Omental fat pad (tissue), 4 donors: ENCODE measurements at places on chromosomes 6 and 20.

- DNase-seq = no peak
Observed at GRCh38 chr20:57398231-57398821, 7.1 kb downstream of the RBM38 start.

GRCh38 chr6:160386869-160387530 is 38.8 kb downstream of the SLC22A3 start:
- no peak for DNase-seq

DNA sequence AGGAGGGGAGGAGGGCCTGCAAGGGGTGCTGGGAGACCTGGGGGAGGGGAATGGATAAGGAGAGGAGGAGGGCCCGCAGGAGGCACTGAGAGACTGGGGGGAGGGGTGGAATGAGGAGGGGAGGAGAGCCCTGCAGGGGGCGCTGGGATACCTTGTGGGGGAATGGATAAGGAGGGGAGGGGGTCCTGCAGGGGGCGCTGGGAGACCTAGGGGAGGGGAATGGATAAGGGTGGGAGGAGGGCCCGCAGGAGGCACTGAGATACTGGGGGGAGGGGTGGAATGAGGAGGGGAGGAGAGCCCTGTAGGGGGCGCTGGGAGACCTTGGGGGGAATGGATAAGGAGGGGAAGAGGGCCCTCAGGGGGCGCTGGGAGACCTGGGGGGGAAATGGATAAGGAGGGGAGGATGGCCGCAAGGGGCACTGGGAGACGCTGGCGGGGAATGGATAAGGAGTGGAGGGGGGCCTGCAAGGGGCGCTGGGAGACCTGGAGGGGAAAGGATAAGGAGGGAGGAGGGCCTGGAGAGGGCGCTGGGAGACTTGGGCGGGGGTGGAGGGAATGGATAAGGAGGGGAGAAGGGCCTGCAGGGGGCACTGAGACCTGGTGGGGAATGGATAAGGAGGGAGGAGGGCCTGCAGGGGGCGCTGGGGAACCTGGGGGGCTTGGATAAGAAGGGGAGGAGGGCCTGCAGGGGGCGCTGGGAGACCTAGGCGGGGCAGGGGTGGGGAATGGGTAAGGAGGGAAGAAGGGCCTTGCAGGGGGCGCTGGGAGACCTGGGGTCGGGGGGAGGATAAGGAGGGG is 1.3 kb upstream of the CTCFL start:
- DNase-seq = no peak

DNA sequence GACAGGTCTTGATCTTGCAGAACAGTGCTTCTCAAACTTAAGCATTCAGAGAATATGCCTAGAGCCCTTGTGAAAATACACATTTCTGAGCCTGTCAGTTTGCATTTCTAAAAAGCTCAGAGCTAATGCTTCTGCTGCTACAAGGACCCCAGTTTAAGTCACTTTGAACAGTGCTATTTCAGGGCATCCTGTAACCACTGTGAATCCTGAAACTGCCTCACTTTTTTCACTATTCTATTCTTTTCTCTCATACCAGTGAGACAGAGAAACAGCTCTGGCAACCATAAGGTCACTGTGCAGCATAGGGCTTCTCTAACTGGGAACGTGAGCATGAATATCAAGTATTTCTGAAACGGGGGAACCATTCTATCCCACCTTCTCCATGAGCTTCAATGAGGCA is 51.2 kb downstream of the LGSN start:
- DNase-seq = no peak

- no peak for DNase-seq
Observed at GRCh38 chr6:108707328-108707976, 140.8 kb upstream of the ARMC2 start.

DNA sequence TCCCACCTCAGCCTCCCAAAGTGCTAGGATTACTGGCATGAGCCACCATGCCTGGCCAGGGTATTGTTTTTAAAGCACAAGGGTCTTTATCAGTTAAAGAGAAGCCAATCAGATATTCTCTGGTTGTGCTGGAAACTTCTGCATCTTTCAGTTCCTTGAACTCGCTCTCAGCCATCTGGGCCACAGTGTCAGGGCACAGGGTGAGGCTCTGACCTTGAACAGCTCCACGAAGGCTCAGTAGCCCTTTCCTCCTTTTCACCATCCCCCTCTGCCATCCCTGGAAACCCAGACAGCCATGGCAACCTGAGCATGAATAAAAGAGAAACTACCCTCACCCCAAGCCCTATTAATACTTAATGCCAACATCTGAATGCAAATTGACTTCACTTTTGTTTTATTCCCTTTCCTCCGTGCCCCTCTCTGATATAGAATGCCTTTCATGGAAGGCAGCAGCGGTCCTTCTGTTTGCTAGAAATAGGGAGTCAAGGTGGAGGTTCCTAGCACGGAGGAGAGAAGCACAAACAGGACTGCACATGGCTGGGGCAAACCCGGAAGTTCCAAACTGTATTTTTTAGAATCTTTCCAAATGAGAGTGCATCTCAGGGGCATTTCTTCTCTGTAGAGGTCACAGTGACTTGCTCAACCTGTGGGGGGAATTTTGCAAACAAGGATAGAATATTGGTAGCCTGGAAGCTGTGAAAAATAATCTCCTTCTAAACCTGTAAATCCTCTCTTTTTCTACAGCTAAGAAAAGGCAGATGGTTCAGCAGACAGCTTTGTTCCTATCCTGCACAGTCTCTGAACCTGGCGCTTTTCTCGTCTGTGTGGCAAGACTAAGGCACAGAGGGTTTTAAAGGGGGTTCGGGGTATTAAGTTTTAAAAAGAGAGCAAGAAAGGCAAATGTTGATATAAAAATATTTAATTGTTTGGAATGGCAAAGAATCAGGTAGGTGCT is 176.4 kb upstream of the RREB1 start:
- no peak for DNase-seq

DNA sequence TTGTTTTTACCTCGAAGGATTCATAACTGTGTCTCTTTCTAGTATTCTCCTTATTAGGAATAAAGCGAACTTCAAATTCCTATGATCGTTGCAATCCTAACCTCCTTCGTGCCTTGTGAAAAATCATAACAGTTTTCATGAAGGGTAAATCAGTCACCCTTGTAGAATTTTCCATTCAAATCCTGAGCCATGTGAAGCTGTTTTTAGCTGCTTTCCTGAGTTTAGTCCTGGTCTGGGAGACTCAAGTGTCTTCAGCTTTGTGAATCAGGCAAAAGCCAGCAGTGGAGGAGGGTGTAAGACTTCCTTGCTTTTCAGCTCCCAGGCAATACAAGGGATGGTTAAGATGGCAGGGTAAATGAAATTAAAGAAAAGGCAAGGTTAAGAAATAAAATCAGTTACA is 24.3 kb downstream of the GCNT2 start:
- DNase-seq = no peak

- DNase-seq = no peak
Observed at GRCh38 chr6:119834418-119834817, 484.9 kb upstream of the MAN1A1 start.

GRCh38 chr6:25883536-25883935 is 9.5 kb upstream of the SLC17A3 start:
- DNase-seq = no peak

DNA sequence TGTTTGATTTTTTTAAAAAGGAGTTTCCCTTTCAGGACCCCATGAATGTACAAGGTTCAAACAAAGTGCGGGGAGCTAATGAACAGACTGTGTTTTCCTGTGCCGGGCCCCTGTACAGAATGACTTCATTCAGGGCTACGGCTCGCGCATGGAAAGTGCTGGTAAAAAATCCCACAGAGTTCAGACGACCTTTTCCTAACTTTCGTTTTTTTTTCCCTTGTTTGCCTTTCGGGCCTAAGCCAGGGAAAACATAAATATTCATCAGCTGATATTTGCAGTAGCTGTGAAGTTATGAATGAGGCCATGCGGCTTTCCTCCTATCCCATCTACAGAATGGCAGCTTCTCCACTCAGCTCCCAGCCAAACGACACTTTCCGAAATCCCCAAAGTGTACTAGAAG is 74.0 kb downstream of the HAO1 start:
- no peak for DNase-seq

- peak; percentile 80 for DNase-seq
Observed at GRCh38 chr6:24581084-24581669, 64.8 kb downstream of the KIAA0319 start.

GRCh38 chr6:149268768-149269167 is 48.7 kb upstream of the TAB2 start:
- no peak for DNase-seq

DNA sequence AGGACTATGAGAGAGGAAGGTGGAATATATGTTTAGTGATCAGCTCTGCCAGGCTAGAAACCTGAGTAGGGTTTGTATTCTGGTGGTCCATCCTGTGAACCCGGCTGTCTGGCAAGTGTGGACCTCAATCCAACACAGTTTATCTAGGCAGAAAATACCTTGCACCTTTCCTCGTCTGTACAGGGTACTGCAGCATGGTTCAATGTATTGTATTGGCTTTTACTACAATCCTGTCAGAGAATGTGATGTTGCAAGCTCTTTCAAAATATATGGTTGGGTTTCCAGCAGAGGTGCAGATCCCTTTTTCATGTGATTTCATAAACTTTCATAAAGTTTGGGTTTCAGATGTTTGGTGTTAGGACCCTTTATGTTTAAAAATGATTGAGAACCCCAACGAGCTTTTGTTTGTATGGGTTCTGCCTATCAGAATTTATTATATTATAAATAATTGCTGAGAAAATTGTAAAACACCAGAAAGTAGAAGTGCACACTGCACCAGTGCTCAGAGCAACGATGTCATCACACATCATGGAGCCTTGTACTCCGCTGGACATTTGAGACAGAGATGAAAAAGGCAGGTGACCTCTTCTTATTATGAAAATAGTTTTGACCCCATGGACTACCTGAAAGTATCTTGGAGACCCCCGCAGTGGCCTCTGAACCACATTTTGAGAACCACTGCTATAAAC is 106.6 kb downstream of the RTN4IP1 start:
- DNase-seq = no peak

DNA sequence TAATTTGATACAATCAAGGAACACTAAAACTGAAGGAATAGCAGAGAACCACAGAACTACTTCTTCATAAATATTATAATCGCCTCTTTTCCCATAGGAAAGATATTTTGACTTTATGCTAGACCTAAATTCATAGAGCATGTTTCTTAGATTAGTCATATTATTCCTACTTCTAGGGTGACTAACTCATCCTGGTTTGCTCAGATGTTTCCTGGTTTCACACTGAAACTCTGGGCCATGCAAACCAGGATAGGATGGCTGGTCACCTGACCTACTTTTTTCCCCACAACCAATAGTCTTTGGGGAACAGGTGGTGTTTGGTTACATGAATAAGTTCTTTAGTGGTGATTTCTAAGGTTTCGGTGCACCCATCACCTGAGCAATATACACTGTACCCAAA is 42.8 kb downstream of the MMS22L start:
- DNase-seq = no peak

DNA sequence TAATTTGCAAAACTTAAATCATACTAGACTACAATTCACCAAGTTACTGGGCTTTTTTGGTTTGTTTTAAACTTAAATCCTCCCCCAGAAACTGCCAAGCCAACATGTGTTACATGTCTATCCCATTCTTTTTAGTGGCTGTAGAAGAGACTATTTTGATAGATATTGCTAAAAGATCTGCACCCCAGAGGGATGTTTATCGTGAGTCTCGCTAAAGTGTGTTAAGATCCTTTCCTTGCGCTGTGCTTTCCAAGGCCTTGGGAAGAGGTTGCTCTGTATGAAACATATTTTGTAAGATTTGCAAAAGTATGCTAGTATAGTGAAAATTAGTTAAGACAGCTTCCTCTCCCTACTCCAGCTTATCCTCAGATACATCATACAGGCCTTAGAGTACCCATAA is 63.0 kb downstream of the GPX5 start:
- DNase-seq = no peak

GRCh38 chr6:23980965-23981364 is 145.1 kb upstream of the NRSN1 start:
- DNase-seq = no peak

- no peak for DNase-seq
Observed at GRCh38 chr20:10798811-10799210, 125.0 kb upstream of the JAG1 start.

GRCh38 chr20:51596668-51597388 is 54.3 kb upstream of the NFATC2 start:
- DNase-seq = no peak

GRCh38 chr6:135424385-135424784 is 73.2 kb downstream of the AHI1 start:
- DNase-seq = no peak
